ENCODE measurements at places on chromosomes 7 and 10.

GRCh38 chr10:47013507-47014154, 102.4 kb downstream of the PTPN20 start:
- no peak for DNase-seq

- no peak for DNase-seq
Observed at GRCh38 chr10:109166935-109167334, 756.4 kb downstream of the XPNPEP1 start.

DNA sequence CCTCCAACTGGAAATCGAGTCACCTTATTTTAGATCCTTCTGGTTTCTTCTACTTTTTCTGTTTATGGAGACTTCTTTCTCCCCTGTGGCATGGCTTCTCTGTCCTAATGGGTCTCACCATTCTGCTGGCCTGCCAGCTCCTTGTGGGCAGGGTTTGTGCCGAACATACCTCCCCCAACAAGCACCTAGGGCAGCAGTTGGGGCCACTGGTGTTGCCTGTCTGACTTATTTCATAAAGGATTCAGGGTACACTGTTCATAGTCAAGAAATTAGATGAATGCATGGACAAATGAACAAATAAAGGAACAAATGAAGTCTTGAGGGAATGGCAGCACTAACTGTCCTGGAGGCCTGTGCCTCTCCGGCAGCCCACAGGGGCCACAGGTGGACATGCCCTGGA, 55.6 kb upstream of the DOCK1 start:
- DNase-seq = no peak

GRCh38 chr10:71995449-71995848, 31.3 kb downstream of the CHST3 start:
- no peak for DNase-seq

DNA sequence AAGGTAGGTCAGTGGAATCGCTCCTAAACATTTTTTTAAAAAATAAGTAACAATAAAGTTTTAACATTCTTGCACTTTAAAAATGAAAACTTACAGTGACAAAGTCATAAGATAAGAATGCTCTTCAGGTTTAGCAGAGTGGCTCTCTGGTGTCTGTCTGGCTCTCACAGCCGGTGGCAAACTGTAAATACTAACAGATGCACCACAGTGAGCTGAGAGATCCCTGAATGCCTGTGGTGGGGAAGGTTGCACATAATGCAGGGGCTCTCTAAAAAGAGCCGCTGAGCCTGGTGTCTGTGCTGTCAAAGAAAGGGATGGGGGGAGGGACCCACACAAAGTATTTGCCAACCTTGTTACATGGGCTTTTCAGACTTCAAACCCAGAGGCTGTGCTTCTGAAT, 498.3 kb downstream of the CCSER2 start:
- DNase-seq = no peak

- peak; percentile 49 for DNase-seq
Observed at GRCh38 chr7:23530405-23530804, 1.4 kb downstream of the TRA2A start.

DNA sequence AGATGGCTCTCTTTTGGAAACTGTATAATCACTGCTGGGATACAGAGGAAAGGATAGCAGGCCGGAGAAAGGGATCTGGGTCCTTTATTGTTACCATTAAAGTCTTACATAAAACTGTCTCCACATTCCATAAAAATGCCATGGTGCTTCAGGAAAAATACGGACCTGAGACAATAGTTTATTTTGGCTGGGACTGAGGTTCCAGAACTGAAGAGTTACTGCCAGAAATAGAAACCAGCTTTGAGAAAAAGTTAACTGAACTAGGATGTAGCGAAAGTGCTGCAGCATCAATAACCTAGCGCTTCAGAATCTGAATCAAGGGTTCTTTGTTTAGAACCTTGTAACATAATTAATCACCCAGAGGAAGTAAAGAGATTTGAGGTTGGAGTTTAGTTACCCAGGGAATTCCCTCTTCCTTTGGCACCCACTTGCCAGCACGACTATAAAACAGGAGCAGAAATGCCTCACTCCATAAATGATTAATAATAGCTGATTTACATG, 38.0 kb downstream of the MEOX2 start:
- no peak for DNase-seq

DNA sequence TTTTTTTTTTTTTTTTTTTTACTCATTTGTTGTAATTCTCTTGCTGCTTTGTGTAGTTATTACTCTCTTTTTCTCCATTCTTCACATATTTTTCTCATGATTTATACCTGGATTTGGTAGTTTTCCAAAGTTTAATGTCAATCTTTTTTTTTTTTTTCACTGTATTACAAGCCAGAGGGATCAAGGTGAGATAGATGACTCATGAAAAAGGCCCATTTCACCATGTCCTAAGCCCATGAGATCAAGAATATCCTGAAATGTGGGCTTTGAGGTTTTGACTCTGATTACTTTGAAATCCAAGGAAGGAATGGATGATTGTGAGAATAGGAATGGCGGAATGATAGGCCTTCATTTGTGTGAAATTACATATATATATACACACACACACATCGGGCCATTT, 31.1 kb downstream of the TAX1BP1 start:
- DNase-seq = no peak

DNA sequence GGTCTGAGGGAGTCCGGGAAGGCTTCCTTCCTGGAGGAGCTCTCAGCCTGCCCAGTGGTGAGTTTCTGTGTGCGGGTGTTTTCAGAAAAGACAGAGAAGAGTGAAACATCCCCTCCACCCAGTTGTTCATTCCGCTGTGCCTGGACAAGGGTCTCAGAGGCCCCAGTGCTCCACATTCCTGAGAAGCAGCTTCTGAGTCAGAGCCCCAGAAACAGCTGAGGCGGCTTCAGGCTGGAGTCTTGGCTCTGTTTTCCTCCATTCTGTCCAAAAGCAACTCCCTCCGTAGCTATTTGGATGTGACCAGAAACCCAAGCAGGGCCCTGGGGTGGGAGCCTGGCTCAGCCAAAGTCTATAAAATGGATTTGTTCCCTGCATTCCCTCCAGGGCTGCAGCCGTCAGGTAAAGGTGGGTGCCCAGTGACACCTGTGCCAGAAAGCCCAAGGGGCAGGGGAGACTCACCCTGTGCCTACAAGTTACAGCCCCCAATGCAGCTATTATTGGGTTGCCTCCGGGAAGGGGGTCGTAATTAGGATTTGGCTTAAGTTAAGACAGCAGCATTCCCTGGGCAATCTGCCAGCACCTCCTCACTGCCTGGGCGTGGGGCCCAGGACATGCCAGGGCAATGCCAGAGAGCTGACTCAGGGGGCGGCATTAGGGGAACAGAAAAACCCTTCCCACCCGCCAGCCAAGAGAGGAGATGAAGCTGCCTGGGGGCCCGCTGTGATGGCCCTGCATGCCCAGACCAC, 13.1 kb upstream of the CAMK2G start:
- no peak for DNase-seq

- DNase-seq = no peak
Observed at GRCh38 chr10:71309919-71310318, 9.1 kb upstream of the SLC29A3 start.

DNA sequence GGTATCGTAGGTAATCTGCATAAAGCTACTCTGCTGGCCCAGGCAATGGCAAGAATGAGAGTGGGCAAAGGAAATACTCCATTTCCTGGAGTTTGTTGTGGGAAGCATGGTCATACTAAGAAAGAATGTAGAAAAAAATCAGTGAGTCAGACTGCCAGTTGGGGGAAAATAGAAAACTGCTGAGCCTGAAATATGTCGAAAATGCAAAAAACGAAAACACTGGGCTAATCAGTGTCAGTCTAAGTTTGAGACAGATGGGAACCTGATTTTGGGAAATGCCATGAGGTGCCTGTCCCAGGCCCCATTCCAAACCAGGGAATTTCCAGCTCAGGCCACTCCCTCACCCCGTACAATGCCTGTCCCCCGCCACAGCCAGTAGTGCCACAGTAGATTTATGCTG, 150.0 kb downstream of the ZNF33B start:
- DNase-seq = no peak

DNA sequence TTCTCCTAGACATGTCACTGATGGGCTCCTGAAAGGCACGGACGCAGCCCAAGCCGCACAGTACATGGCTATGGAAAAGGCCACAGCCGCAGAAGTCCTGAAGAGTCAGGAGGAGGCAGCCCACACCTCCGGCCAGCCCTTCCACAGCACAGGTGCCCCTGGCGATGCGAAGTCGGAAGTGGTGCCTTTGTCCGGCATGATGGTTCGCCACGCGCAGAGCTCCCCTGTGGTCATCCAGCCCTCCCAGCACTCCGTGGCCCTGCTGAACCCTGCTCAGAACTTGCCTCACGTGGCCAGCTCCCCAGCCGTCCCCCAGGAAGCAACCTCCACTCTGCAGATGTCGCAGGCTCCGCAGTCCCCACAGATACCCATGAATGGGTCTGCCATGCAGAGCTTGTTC, 199.4 kb downstream of the ARHGAP21 start:
- no peak for DNase-seq

- peak; percentile 52 for DNase-seq
Observed at GRCh38 chr7:111987115-111987826, 218.9 kb downstream of the DOCK4 start.

DNA sequence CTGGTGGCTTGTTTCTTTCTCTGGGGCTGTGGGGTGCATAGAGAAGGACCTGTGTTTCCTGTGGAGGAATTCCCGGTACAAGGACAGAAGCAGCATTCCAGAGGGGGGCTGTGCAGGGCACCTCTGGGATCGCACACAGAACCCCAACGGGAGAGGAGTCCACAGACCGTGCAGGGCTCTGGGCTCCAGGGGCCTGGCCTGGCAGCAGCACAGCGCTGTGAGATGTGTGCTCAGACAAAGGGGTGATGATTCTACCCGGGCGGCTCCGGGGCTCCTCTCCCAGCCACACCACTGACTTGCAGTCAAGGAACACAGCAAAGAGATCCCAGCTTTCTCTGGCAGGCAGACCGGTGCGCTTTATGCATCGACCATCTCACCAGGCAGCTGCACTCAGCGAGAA, 6.9 kb upstream of the SHH start:
- DNase-seq = no peak

- DNase-seq = no peak
Observed at GRCh38 chr10:110274072-110274627, 30.6 kb downstream of the SMNDC1 start.

GRCh38 chr10:91350651-91351081, 59.5 kb upstream of the HECTD2 start:
- no peak for DNase-seq

DNA sequence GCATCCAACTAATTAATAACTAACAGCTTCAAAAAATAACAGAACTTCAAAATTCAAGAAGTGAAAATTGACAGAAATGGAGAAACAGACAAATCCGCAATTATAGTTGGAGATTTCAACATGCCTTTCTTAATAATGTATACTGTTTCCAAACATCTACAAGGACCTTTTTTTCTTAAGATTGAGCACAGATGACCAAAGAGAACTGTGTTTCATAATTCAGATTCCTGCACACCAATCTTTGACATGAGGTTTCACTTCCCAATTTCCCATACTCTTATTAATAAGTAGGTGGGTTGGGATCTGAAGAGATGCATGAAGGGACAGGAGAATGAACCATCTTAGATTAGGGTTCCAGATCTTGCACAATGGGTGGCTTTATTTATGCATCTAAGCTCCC, 24.9 kb upstream of the GIMAP7 start:
- DNase-seq = peak; percentile 41

DNA sequence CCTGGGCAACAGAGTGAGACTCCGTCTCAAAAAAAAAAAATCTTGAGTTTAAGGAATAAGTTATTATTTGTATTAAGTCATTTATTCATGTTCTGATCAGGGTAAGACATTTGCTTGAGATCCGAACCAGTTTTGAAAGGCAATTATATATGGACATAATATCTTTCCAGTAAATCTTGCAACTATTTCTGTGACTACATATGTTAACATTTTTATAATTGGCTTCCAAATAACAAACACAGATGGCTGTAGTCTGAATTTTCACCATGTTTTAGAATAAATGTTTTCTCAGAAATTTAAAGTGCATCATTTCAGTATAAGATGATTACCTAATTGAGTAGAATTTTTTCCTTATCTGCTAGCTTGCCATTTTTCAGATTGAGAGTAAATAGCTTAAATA, 21.2 kb downstream of the AKAP9 start:
- DNase-seq = no peak

GRCh38 chr7:690478-691360, 35.8 kb upstream of the DNAAF5 start:
- no peak for DNase-seq

DNA sequence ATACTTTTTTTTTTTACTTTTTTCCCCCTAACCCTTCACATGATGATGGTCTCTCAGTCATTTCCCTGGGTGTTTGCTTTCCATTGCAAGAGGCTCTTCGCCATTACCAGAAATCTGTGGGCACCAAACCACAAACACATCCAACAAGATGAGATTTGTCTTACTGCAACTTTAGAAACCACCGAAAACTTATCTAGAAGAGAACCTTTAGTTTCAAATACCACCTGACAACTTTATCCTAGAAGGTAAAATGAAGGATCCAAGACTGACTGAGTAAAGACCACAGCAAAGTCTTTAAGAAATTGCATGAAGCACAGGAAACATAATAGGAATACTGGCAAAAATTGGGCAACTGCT, 363.3 kb upstream of the MBL2 start:
- no peak for DNase-seq

GRCh38 chr7:2962865-2963264, 80.8 kb downstream of the CARD11 start:
- DNase-seq = no peak

DNA sequence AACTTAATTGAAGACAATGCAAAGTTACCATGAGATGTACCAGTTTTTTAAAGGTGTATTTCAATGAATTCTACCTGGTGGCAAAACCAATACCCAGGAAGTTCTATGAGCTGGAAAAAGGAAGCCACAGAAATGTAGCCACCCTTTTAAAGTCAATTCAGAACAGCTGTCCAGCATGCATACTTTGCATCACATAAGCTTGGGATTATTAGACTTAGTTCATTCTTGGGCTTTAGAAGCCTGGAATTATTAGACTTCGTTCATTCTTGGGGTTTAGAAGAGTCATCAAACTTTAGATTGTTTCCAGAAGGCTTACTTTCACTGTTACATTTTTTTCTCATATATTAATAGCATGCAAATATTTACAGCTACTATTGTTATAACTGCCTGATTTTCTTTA, 20.9 kb downstream of the SLC25A13 start:
- DNase-seq = no peak

GRCh38 chr10:79140855-79141254, 72.1 kb downstream of the ZMIZ1 start:
- no peak for DNase-seq

- no peak for DNase-seq
Observed at GRCh38 chr7:95324431-95324830, at the start of gene PON1. PON1 (minus strand) TSS chr7:95324532; CDS start chr7:95324475, 57 bp downstream.

DNA sequence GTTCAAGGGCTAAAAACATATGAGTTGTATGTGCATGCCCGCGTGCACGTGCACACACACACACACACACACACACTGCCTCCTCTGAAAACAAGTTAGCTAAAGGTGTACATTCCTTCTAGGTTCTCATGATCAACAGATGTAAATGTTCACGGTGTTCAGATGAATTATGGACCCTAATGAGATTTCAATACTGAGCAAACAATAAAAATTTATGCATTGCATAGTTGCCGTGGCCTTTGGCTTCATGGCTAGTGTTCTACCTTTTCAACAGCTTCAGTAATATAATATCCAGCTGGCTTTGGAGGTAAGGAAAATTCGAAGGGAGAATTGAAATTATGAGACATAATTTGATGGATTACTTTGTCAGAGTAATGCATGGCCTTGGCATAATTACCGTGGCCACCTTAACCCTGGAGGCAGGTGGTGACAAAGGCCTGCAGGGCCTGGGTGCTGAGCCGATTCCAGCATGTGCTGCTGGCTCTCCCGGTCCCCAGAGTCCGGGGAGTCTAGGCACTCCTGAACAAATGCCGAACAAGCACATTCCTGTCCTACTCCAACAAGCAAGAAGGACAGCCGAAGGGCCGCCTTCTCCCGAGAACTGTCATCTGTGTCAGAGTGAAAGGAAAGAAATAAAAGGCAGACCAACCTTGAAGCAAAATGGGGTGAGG, 166.6 kb upstream of the TCF7L2 start:
- DNase-seq = no peak
